ENCODE measurements at places on chromosomes 1 and 21. TPM values are rescaled to one million over a fixed set of nuclear protein-coding genes. Genes with fewer than 3 reads are reported as not detected.

TNNI3K gene
- polyA plus RNA-seq = 0.86 TPM

GPR37L1 gene
- polyA plus RNA-seq = not detected

DNA sequence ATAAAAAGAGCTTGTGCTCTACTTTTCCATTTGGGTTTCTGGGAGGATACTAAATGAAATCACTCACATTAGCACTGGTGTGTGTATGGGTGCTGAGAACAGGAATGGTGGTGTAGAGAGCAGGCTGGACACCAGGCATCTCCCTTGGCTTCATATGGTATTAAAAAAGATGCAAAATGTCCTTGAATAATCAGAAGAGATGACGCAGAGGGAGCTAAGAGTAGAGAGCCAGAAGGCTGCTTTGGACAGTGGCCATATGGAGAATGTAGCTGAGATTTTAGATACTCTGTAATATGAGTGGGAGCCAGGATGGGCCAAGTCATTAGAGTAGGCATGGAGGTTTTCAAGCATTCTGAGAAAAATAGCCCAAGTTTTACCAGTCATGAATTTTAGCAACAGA, 112.3 kb upstream of the ZRANB2 start:
- DNase-seq = no peak

GRCh38 chr1:55503663-55504305, 288.6 kb upstream of the USP24 start:
- no peak for DNase-seq

TRIM17 gene
- polyA plus RNA-seq = not detected

DNA sequence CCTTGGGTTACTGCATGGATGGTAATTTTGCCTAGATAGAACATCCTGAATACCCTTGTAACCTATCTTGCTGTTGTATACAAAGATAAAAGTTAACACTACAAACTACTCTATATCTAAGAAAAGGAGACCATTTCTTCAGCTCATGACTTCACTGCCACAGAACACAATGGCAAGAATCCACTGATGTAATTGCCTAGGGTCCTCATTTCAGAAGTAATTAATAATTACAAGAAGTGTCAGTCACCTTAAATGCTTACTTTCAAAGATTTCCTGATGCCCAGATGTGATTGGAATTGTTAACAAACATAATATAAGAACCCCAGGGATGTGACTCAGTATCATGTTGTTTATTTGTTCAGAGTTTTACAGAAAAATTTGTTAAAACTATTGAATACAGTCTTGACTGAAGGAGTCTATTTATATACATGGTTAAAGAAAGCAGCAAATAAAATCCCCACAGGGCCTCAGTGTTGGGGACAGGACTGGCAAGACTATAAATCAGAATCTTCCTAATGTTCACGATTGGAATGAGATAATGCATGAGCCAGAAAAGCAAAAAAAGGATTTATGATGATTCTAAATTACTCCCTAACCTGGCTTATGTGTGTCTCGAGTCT, 83.9 kb downstream of the CRB1 start:
- no peak for DNase-seq

IL23R gene
- polyA plus RNA-seq = not detected

Data from endothelial cell of umbilical vein (primary cell).